ENCODE measurements at places on chromosomes 11 and 22. TPM values are rescaled to one million over a fixed set of nuclear protein-coding genes. Genes with fewer than 3 reads are reported as not detected.
A peak's percentile ranks its signal among the peaks of the same experiment; 100 is the strongest.

DNA sequence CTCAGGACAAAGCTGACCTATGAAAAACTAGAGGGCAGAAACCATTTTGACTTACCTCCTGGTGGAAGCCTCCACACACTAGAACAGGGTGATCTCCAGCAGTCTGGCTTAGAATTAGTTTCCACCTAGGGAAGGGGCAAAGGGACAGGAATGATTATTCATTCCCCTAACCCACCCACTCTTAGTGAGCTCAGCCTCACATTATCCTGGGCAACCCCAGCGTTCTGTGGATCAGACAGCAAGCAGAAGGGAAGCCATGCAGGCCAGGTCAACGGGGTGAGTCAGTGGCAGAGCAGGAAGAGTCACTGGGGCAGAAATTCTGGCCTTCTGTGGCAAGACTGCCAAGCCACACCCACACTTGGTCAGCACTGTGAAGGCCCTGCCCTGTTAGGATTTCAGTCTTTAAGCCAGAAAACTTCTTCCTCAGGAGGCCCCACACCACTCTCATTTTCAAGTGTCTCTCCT is 10.5 kb downstream of the NUMA1 start:
- peak overlapping the region; percentile 84 for H3K27ac ChIP-seq
- no peaks in the 10 kb centered on the region for H3K36me3 ChIP-seq
- H3K4me3 ChIP-seq, result peak overlapping the region; percentile 28
- peaks cover 58% of the 10 kb centered on the region for H3K4me1 ChIP-seq
- peak; percentile 89 for DNase-seq

DNA sequence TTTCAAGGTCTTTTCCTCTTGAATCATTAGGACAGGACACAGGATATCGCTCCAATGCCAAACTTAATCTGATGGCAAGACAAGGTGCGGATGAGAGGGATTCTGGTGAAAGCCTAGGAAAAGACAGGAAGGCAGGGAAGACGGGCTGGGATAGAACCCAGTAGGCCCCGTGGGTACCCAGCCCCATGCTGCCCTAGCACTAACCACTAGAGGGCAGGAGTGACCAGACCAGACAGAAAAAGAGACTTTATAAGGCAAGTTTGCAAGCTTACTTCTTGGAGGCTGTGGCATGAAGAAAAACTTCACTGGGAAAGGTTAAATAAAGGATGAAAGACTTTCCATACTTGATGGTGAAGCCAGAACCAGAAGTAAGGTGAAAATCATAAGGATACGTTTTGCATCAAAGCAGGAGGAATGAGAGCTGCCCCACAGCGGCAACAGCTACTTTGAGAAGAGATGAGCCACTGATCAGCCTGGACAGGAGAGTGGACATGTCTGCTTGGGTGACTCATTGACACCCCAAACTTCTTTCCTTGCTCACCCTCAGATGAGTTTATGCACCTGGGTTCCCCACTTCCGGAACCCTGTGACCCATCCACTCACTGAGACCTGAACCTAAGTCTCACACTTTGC is 39.8 kb downstream of the SYN3 start:
- no peaks in the 10 kb centered on the region for H3K4me1 ChIP-seq
- H3K27ac ChIP-seq, result no peak overlapping the region

GRCh38 chr11:830295-831117 is 2.2 kb upstream of the CD151 start:
- peaks cover 9% of the 10 kb centered on the region for H3K27me3 ChIP-seq
- no peak overlapping the region for H3K27ac ChIP-seq
- peak; percentile 92 for DNase-seq

Gene SLC17A6
- not detected for total RNA-seq

Gene CHRM4
- total RNA-seq, result 0.35 TPM

DNA sequence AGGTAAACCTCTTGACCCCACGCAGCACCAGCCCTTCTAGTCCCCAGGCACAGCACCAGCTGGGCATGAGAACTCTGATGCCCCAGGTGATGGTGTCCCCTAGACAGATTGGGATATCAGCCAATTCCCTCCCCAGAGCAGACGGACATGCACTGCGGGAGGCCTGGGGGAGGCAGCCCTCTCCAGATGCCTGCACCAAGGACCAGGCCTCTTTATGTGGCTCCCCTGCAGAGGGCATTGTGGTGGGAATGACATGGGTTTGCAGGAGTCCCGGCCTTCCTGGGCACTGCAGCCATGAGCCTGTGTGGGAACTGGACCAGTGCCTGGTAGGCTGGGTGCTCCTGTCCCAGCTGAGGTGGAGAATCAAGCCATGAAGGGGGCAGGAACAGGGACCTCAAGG is 25.9 kb downstream of the PPM1F start:
- no peaks in the 10 kb centered on the region for H3K27me3 ChIP-seq
- peaks cover 45% of the 10 kb centered on the region for H3K36me3 ChIP-seq
- no peak for DNase-seq
- no peak overlapping the region for H3K27ac ChIP-seq

Gene CHST1
- total RNA-seq, result 4.9 TPM

Data from upper lobe of right lung (tissue), 1 donor.